ENCODE measurements at places on chromosomes 3 and 15.
A peak's percentile ranks its signal among the peaks of the same experiment; 100 is the strongest.

DNA sequence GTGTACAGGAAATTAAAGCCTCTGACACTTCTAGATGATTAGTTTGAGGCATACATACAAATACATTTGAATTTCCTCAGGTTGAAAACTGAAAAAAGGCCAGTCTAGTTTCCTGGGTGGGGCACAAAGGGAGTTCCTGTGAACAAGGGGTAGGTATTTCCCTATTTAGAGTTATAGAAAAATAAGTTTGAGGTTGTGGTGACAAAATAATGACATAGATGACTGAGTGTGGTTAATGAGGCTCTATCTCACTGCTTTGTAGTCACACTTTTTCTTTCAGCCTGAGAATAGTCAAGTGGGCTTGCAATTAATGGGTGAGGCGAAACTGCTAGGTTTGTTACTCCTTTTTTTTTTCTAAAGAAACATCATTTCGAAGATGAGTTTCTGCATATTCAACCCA lies 4.3 kb downstream of the SLCO3A1 start:
- no peak for DNase-seq

GRCh38 chr3:128221328-128221727 lies 68.0 kb downstream of the EEFSEC start:
- DNase-seq = no peak

DNA sequence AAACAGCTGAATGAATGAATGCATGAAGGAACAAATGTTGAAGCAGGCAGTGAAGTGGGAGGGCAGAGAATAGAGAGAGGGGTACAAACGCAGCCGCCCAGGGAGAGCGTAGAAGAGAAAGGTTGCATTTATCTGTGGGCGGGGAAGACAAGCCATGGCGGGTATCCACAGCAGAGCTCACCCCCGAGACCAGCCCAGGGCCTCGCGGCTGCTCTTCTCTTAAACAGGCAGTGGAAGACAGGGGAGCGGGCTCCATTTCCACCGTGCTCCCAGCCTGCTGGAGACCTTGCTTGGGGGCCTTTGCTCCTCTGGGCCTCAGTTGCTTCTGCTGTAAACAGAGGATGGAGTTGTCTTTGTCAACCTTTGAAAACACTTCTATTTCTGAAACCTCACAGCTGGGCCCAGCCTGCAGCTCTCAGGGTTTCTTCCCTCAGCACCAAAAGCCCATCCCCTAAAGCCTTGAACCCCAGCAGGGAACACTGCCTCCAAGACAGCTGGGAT lies 259.5 kb downstream of the UACA start:
- DNase-seq = no peak

- DNase-seq = no peak
Measured at GRCh38 chr3:192918275-192918588, 576 bp upstream of the MB21D2 start.

DNA sequence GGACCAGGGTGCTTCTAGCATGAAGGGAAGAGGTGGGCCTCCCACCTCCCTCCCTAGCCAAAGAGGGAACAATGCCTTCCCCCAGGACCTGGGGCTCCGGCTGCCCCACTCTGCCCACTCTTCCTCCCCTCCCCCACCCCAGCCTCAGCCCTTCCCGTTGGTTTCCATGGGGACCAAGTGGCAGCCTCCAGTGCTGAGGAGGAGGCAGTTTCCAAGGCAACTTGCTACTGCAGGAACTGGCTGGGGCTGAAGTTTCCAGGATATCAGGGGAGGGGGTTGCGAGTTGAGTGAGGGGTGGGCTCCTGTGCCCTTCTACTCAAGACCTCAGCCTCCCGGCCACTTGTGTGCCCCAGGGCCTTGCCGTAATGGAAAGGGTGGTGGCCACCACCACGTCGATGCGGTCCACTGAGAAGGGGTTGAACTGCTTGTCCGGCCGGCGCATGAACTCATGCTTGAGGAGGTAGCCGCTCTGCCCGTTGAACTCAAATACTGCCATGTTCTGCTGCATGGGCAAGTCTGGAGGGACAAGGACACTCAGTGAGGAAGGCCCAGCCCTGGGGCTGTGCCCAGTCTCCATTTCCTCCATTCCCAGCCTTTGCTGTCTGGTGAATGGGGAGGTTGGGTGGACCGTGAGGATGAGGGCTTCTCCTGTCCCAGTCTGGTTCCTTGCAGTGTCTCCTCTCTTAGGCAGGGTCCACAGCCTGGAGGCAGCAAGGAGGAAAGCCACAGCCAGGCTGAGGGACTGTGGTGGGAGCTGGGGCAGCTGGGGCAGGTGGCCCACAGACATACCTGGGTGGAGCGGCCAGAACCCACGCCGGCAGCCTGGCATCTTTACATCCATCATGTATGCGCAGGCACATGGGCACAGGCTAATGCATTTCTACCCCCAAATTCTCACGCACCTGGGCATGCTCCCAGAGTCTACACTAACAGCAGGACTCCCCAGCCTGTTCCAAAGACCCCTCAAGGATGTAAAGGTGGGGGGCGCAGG lies 11.3 kb upstream of the ANKRD63 start:
- DNase-seq = no peak

GRCh38 chr3:147921051-147921450 lies 511.9 kb downstream of the ZIC1 start:
- DNase-seq = no peak

- DNase-seq = no peak
Measured at GRCh38 chr3:152621006-152621868, 213.7 kb upstream of the P2RY1 start.

GRCh38 chr3:195154111-195154791 lies 116.7 kb downstream of the XXYLT1 start:
- no peak for DNase-seq

DNA sequence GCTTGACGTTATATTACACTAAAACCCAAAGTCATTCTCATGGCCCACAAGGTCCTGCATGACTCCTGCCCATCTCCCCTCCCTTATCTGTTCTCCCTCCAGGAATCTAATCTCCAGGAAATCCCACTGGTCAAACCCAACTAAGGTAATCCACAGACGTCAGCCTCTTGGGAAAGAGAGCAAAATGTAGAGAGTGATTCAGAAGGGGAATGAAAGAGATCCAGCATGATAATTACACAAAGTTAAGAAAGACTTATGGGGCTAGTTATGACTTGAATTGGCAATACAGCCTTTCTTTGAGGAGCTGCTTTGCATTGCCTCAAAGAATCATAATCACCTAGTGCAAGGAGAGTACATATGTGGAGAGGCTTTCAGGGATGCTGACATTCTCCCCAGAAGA lies 137.8 kb upstream of the MYRIP start:
- no peak for DNase-seq

- no peak for DNase-seq
Measured at GRCh38 chr3:177190756-177191681, 6.3 kb downstream of the TBL1XR1 start.

GRCh38 chr15:35439291-35439690 lies 106.7 kb downstream of the DPH6 start:
- DNase-seq = no peak

DNA sequence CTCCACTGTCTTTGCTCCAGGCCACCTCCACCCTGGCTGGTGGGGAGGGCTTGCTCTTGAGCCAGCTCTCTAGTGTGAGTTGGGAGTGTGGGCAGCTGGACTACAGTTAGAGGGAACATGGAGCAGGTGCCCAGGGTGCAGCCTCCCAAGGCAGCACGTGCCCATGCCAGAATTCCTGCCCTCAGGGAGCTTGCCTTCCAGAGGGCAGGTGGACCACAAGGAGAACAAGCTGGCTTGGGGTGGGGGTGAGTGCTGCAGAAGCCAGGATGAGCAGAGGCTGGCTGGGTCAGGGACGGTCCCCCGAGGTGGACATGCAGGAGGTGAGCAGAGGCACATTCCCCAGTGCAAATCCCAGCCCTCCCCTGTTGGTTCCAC lies 89.5 kb downstream of the VGLL4 start:
- DNase-seq = no peak

DNA sequence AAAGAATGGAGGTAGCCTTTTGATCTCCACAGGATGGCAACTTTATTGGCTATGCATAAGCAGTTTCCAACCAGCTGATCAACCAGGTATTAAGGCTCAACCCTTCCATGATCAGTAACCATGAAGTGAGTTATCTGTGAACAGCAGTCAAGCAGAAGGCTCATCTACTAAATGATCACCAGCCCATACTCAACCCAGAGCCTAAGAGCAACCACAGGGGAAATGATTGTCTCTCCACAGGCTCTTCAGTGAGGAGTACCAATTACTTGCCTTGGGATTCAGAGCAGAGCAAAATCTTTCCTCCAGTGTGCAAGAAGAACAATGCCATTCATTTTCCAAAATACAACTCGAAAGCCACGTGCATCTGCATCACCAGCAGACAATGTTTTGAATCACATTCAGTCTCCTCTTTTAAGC lies 754.8 kb downstream of the ROBO1 start:
- DNase-seq = no peak

DNA sequence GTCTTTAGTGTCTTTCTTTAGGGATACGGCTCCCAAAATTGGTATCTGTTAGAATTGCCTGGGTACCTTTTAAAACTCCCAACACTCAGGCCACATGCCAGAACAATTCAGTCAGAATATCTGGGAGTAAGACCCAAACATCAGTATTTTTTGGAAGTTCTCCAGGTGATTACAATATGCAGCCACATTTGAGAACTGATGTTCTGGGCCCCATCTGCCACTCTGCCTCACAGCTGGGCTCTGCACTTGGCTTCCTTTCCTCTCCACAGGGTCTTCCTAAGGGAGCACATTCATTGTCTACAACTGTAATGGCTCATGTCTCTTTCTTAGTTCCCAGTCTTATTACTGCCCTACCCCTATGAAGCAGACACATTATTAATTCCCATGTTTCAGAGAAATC lies 394.5 kb downstream of the MFSD1 start:
- DNase-seq = no peak

GRCh38 chr15:59174835-59175831 lies 31.5 kb upstream of the LDHAL6B start:
- peak; percentile 61 for DNase-seq

GRCh38 chr15:71093054-71094024 lies 21.9 kb upstream of the THSD4 start:
- no peak for DNase-seq

- peak; percentile 3 for DNase-seq
Measured at GRCh38 chr3:13718436-13718835, 161.4 kb downstream of the WNT7A start.

- DNase-seq = no peak
Measured at GRCh38 chr3:37986479-37987314, 3.9 kb upstream of the VILL start.

DNA sequence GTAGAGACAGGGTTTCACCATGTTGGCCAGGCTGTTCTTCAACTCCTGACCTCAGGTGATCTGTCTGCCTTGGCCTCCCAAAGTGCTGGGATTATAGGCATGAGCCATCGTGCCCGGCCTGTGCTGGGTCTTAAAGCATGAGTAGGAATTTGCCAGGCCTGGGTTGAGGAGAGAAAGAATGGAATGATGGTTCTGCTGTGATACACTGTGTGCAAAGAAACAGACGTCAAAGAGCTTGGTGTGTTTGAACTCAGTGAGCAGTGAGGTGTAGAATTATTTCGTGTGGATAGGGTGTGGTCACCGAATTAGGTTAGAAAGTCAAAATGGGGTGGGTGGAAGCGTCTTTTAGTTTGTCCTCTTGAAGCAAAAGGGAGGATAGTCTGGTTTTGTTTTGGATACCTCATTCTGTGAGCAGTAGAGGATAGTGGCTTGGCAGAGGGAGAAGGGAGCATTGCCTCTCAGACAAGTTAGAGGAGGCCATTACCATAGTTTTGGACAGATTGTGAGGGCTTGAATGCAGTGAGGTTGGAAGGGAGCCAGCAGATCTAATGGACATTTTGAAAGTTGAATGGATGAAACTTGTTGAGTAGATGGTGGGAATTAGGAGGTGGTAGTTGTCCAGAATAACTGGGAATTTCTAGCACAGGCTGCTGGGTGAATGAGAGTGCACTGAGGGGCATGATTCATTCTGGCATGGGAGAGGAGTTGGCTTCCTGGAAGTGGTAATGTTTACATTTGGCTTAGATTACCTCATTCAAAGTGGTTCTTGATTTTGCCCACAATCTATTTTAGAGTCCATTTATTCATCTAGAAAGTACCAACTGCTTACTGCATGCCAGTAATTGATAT lies 27.2 kb downstream of the AKAP13 start:
- DNase-seq = peak; percentile 26

DNA sequence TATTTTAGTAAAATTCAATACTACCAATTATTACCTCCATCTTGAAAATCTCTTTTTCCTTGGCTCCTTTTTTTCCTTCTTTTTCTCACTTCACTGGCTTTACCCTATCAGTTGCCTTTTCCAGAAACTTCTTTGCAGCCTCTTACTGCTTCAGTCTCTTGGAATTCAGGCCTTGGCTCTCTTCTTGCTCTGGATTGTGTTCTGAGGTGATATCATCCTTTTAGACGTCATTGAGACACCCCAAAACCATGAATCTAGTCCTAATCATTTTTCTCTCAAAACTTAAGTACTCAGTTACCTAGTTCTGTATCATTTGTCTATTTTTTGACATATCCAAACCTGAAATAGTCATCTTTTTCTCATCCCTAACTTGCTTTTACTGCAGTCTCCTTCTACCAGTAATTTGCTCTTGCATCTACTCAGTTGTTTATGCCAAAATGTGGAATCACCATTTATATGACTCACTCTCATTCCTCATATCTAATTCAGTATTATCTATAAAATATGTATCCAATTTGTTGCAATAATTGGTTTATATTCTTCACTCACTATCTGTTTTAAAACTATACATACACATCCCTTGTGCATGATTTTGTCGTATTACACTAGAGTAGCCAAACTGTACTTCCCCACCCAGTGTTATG lies 703.2 kb upstream of the CCDC54 start:
- no peak for DNase-seq

DNA sequence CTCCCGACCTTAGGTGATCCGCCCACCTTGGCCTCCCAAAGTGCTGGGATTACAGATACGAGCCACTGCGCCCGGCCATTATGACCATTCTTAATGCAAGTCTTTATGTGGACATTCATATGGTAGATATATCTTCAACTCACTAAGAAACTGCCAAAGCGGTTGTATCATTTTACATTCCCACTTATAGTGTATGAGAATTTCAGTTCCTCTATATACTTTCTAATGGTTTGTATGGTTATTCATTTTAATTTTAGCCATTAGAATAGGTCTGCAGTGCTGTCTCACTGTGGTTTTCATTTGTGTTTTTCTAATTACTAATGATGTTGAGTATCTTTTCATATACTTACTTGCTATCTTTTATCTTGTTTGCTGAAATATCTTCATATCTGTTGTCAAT lies 32.5 kb downstream of the TCF12 start:
- no peak for DNase-seq

DNA sequence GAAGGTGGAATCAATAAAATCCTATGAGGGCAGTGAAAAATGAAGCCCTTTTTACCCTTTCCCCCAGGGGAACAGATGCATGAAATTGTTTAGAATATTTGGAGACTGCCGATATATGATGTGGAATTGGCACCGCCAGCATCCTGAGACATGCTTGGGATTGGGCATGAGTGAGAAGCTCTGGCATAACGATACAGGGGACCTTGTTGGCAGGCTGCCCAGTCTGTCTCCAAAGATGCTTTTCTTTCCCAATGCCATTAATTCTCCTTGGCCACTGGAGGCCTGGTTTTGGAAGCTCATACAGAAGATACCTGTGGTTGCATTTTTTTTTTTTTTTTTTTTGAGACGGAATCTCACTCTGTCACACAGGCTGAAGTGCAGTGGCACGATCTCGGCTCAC lies 800.6 kb upstream of the LMCD1 start:
- DNase-seq = no peak

GRCh38 chr3:53712817-53713388 lies 133.3 kb downstream of the CHDH start:
- no peak for DNase-seq

Data from HEK293T (cell line).